Right lobe of liver (tissue), 6 donors: ENCODE measurements at places on chromosomes 13 and 19. TPM values are rescaled to one million over a fixed set of nuclear protein-coding genes. Genes with fewer than 3 reads are reported as not detected.

DNA sequence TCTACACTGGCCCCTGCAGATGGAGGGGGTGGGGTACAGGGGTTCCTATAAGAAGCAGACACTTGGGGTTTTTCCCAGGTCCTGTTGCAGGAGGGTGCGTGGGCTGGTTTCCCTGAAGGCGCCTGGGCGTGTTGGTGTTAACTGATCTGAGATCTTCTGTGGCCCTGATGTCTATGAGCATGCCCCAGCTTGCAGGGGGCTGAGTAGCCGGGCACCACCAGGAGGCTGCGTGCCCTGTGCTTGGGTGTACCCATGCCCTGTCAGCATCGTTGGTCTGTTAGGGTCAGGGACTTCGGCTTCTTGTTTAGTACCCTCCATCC lies 45.3 kb downstream of the CAPN12 start:
- no peak for DNase-seq

DNA sequence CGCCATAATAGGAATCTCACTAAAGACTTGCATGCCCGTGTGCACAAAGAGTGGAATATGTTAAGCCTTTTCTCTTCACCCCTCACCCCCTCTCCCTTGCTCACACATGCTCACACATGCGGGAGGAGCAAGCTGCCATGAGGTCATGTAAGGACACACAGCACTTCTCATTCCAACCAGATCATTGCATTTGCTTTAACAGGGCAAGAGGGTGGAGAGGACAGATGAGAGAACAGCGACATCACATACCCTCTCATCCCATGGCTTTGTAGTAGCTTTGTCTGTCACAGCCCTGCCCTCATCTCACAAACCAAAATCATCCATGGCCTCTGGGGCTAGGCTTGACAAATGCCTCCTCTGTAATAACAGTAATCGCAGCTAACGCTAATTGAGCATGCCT lies 145.6 kb upstream of the FRY start:
- DNase-seq: no peak

Gene SPTBN4
- 1.6 TPM for total RNA-seq

DNA sequence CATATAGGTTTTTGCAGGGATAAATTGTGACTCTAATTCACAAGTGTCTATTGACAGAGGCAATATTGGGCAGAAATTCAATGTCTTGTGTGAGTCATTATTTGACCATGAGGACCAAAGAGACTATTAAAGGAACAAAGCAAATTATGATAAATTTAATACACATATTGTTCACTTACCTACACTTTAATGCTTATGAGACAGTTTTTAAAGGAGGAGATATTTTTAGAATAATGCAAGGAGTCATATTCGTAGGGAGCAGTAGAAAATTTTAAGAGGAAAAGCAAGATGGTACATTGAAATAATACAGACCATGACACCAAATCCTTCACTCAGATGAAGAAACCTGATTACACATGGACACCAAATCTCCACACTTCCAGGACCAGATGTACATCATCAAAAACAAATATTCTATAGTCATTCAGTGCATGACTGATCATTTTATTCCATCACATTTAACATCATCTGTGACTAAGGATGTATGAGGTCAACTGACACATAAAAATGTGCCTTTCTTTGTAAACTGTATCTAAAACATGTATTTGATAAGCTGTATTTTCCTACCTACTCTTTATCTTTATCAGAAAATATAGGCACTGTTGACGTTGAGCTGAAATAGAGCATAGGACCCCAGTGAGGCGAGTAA lies 4.2 kb upstream of the OR7A17 start:
- no peak for DNase-seq
